Cortex of kidney (tissue), 1 donor: ENCODE measurements at places on chromosomes 2 and 18.

- DNase-seq, result no peak
Observed at GRCh38 chr18:51278045-51278649, 80.7 kb upstream of the MEX3C start.

GRCh38 chr2:105110295-105110829, 72.5 kb downstream of the MRPS9 start:
- no peak for DNase-seq

- no peak for DNase-seq
Observed at GRCh38 chr2:168524005-168524404, 67.9 kb downstream of the CERS6 start.

GRCh38 chr2:33142810-33143209, 196.1 kb downstream of the LTBP1 start:
- no peak for DNase-seq

DNA sequence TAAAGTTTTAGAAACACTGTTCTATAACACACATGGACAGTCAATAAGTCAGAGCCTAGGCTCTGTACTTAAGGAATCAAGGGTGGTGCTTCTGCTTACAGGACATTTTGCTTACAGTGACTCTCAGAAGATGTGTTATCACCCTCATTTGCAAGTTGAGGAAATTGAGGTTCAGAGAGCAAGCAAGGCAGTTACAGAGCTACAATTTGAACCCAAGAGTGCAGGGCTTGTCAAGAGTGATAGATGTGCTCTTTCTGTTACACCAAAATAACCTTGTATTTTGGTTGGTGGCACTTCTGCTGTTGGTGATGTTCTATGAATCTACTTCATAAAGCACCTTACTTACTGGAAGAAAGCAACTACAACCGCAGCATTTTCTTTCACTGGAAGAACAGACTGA, 170.2 kb downstream of the THADA start:
- no peak for DNase-seq

GRCh38 chr2:114006460-114006859, 116.6 kb downstream of the ACTR3 start:
- no peak for DNase-seq

GRCh38 chr2:221267773-221268425, 304.2 kb downstream of the EPHA4 start:
- no peak for DNase-seq

DNA sequence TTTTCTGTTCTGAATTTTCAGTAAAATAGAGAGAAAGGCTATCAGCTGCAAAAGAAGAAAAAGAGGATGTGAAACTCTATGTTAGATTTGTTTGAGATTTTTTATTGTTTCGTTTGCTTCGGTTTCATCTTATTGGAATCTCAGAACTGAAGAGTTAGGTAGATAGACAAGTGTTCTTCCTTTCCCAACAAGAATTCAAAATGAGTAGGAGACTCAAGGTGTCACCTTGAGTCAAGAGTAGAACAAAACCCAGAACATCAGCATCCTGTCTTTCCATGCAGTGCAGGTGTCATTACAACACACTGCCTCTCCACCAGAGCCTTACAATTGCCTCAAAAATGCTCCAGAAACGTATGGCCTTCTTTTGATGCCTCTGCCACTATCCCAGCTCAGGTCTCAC, 21.1 kb downstream of the NBAS start:
- DNase-seq, result no peak

DNA sequence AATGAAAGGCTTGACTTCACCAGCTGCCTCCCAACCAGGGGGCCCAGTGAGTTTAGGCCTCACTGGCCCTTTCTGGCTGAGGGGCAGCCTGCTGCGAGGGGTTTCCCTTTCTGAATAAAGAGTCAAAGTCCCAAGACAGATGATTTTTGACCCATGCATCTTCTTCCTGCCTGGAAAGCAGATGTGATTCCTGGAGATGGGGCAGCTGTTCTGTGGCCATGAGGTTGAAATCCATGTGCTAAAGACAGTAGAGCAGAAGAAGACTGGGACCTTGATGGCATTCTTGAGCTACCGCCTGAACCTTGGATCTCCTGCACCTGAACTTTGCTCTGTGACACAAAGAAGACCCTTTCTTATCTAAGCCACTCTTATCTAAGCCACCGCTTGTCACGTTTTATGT, 19.8 kb downstream of the HPCAL1 start:
- no peak for DNase-seq

DNA sequence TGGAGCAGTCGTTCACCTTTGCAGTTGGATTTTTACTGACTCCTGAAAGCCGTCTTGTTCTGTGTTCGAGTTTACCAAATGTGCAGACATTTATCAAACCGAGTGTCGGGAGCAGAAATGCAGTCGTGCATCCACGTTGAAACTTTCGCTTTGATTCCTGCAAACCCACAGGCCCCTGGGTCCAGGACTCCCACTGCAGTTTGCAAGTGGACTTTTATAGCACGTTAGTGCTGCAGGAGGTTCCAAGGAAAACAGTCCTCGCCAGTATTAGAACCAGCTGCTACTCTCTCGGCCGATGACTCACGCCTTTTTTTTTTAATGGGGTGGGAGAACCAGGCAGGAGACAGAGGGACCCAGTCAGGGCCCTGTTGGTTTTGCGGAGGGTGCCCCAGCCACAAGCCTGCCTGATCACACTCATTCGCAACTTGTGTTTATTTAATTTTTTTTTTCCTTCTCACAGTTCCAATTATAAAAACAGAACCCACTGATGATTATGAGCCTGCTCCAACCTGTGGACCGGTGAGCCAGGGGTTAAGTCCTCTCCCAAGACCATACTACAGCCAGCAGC, 90.1 kb downstream of the NFATC1 start:
- DNase-seq, result no peak

DNA sequence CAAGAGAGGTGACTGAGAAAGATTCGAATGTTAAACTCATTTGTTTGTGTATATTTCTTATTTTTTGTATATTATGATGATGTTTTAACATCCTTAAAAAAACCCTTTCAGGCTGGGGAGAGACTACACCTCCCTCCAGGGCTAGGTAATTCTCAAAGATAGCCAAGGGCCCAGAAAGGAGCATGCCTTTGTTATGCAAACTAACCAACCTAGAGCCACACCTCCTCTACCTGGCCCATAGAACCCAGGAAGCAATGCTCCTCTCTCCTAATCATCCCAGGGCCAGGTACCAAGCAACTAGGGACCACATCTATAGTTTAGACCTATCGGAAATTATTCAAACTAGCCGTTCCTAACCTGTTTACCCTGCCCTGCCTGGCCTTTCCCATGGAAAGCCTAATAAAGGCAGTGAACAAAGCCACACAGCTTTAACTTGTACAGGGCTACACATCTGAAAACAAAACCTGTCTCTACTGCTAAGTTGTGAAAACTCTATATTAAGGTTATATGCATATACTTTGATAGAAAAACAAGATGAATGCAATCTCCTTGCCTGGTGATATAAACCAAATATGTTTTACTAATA, 79.7 kb downstream of the COLEC12 start:
- DNase-seq, result no peak

- no peak for DNase-seq
Observed at GRCh38 chr18:56330366-56331110, 307.9 kb downstream of the TXNL1 start.
